ENCODE measurements at places on chromosomes 7 and 10.

DNA sequence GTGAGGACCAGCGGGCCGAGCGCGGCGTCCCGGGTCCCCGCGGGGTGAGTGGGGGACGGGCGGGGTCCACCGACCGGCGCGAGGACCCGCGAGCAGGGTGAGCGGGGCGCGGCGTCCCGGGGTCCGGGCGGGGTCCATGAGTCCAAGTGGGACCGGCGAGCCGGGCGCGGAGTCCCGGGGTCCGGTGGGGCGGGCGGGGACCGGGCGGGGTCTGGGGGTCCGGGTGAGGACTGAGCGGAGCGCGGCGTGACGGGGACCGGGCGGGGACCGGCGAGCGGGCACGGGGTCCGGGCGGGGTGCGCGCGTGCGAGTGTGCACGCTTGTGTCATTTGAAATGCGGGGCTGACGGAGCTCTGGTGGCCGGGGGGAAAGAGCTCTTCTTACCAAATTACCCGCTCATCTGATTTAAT lies 765 bp downstream of the CELF2 start:
- DNase-seq: peak; percentile 11

- no peak for DNase-seq
Observed at GRCh38 chr10:62696798-62697197, 107.7 kb upstream of the ADO start.

- DNase-seq: no peak
Observed at GRCh38 chr10:121007264-121007663, 156.1 kb downstream of the WDR11 start.

DNA sequence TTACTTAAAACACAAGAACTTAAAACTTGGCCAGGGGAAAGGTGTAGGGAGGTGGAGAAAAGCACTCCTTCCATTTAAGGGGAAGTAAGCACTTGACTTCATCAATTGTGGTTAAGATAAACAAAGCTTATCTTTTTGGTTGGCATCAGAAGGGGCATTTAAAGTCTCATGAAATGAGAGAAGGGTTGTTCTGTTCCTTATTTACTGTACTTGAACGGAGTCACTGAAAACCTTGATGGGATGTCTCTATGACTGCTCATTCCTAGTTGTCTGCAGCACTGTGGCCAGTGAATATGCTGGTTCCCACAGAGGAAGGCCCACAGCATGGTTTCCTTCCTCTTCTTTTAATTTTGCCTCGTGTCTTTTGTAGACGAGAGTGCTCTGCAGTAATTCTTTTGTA lies 229.3 kb downstream of the AUTS2 start:
- DNase-seq: no peak

DNA sequence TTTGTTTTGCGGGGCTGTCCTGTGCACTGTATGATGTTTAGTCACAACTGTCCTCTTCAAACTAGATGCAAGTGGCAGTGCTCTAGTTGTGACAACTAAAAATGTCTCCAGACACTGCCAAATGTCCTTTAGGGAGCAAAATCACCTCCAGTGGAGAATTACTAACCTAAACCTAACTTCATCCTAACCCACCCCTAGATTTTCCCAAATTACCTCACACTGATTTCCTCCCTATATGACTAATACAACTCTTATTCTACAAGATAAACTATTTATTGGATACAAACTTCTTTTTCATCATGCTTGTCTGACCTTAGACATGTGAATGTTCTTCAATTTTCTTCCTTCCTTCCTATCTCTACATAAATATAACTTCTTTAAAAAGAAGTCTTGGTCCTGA lies 26.4 kb downstream of the PNPLA8 start:
- DNase-seq: no peak

DNA sequence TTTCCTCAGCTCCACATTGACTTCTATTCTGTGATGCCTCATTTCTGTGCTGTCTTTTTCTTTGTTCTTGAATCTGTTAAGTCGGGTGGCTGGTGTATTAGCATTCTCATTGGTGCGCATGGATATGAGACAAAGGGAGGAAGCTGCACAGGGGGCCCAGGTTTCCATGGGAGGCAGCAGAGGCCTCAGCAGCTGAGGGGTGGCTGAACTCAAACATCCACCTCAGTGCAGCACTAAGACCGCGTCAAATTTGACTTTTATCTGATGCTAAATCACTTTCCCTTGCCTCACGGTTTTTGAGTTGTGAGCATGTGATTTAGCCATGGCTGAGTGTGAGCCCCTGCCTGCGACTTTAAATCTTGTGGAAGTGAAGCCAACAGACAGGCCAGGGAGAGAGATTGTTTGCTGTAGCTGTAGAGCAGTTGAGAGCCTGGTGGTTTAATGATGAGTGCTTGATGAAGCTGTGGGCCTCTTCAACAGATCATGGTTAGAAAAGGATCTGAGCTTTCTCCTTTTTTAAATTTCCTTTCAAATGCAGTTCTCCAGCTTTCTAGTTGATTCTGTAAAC lies 193.3 kb upstream of the ZNF804B start:
- no peak for DNase-seq

DNA sequence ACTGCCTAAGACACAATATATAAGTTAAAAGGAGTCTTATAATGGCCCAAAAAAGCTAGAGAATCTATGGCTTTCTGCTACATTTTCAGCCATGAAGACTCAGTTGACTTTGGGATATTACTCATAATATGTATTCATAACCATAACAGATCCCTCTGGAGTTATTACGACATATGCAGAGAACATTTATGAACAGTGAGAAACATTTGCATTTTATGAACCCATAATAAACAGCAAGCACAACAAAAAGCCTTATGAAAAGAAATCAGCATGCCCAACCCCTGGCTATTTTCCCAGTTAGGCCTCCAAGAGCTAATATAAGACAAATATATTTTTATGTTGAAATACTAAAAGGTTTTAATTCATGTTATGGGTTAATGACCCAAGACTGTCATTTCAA lies 52.4 kb downstream of the ARMH3 start:
- no peak for DNase-seq

- no peak for DNase-seq
Observed at GRCh38 chr10:49417311-49418052, 21.6 kb upstream of the DRGX start.

- no peak for DNase-seq
Observed at GRCh38 chr7:38550836-38551235, 80.3 kb downstream of the AMPH start.

DNA sequence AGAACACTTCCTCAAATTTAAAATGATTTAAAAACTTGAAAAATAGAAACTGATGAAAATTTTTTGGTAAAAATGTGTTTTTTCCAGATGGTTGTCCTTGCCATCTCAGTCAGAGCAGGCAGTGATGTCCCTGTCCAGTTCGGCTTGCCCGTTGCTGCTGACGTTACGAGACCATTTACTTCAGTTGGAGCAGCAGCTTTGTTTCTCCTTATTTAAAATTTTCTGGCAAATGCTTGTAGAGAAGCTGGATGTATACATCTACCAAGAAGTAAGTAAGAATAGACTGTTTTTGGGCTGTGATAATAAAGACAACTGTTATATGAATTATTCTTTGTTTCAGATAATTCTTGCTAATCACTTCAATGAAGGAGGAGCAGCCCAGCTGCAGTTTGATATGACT lies 16.1 kb downstream of the EFCAB10 start:
- no peak for DNase-seq

GRCh38 chr7:133139350-133139749 lies 57.5 kb upstream of the CHCHD3 start:
- DNase-seq: no peak

GRCh38 chr10:30170814-30171213 lies 111.4 kb upstream of the JCAD start:
- no peak for DNase-seq

GRCh38 chr7:143384148-143384547 lies 3.0 kb downstream of the ZYX start:
- DNase-seq: no peak

DNA sequence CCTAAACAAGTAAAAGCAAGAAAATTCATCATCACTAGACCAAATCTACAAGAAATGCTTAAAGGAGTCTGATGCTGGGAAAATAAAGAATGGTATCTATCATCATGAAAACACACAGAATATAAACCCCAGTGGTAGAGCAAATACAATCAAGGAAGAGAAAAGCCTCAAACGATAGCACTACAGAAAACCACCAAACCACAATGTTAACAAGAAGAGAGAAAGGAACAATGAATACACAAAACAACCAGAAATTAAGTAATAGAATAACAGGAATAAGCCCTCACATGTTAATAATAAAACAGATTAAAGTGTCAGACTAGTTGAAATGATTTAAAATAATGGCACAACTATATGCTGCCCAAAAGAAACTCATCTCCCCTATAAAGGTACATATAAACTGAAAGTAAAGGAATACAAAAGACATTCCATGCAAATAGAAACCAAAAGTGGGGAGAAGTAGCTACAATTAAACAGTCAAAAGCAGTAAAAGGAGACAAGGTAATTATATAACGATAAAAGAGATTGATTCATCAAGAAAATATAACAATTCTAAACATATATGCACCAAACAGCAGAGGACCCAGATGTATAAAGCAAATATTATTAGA lies 77.3 kb downstream of the JMJD1C start:
- DNase-seq: no peak

- no peak for DNase-seq
Observed at GRCh38 chr10:133401500-133401899, 7.5 kb downstream of the MTG1 start.

DNA sequence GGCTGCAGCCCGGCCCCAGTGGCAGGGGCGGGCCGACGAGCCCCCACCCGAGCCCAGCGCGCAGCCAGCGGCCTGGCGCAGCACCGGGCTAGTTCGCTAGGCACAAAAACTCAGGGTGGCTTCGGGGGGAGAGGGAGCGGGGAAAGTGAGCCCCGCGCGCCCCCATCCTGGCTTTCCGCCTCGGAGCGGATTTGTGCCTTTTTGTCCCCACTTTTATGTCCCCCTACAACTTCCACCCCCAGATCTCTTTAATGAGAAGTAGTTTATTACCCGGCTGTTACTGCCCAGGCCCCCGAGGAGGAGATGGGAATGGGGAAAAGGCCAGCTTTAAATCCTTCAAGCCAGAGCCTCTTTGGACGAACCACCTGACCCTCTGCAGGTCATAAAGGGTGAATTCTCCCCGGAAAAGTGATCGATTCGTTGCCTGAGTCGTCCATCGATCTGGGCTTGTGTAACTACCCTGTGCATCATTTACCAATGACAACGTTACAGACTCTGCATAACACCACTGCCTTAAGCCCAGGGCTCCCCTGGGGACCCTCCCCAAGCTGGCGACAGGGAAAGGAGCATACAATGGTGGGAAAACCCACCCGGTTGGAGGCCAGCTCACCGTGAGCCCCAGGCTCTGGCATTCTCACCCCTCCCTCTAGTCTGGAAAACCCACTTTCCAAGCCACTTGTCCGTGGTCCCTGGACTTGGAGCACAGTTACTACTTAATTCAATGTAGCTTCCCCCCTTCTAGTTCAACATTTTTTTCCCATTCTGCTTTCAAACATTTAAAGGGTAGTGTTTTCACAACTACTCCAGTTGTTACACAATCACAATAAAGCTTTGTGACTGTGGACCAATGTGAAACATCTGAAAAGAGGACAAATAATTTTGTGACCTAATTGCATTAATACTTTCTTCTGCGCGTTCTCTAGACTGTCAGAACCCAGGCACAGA lies 748 bp upstream of the SH3PXD2A start:
- no peak for DNase-seq

DNA sequence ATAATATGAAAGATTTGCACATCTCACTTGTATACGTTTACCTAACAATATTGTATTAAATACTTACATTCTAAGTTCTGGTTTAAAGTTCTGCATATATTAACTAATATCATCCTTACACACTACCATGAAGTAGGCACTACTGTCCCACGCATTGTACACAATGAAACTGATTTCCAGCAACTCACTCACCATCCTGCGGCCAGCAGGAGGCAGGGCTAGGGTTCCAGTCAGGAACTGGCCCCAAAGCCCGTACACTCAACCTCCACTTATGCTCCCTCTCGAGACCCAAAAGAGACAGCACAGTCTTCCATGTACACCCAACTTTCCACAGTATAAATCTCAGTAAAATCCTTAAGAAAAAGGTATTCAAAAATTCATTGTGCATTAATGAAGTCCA lies 41.4 kb downstream of the GRID1 start:
- DNase-seq: no peak

DNA sequence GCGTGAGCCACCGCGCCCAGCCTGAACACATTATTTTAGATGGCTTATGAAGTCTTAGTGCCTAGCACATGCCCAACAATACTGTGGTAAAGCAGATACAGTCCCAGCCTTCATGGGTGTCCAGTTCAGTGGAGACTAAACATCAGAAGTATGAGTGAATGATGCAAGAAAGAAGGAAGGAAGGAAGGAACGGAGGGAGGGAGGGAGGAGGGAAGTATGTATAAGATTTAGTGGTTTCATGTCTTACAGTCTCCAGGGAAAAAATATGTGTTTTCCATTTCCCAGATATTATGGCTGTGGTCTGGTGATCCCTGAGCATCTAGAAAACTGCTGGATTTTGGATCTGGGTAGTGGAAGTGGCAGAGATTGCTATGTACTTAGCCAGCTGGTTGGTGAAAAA lies 2.9 kb downstream of the AS3MT start:
- DNase-seq: no peak

DNA sequence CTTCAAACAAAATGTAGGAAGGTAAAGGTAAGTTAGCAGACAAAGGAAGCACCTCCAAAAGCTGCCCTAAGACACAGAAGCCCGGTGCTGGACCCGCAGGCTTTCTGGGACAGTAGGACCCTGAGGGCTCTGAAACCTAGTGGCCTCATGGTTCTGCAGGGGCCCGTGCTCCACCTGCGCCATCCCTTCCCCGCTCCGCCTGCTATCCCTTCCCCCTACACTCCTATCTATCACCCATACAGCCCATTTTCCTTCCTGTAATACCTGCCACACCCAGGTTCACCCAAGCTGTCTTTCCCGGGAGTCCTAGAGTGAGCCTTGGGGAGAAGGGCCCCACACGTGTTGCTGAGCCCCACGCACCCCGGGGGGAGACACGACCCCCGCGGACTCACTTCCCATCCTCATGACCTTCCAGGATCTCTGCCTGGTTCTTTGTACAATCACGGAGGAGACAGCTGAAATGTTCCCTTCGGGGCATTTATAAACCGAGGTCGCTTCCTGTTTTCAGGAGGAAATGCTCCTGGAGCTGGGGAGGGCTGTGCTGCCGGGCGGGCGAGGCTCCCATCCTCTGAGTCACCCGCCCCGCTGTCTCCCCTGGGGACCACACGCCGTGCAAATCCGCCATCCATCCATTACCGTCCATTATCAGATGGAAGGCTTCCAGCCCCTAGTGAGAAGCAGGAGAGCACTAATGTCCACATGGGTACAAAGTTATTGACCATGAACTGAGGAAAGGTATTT lies 251.7 kb upstream of the PITRM1 start:
- DNase-seq: peak; percentile 11

- DNase-seq: no peak
Observed at GRCh38 chr10:53997953-53998352, 803.1 kb downstream of the PCDH15 start.

- DNase-seq: no peak
Observed at GRCh38 chr7:69436946-69437345, 161.3 kb upstream of the AUTS2 start.

All from hypothalamus (tissue), 51 donors.